ENCODE measurements at places on chromosomes 7 and 10.
A peak's percentile ranks its signal among the peaks of the same experiment; 100 is the strongest.

DNA sequence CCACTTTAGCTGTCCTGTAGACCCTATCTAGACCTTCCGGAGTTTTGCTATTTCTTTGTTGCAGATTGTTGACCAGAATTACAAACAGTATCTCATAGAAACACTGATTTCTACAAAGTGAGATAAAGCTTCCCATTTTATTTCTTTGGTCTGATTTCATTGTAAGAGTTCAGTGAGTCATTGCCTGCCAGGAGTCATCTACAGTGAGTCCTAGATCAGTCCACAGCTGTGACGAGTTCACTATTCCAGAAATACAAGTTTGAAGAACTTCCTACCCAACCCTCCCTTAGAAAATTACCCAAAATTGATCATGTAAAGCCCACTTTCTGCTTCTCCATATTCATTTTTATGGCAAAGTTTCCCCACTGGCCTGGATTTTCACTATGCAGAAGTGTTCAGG lies 905.5 kb downstream of the CNTNAP2 start:
- no peak for DNase-seq

GRCh38 chr10:116526219-116526618 lies 19.5 kb upstream of the PNLIP start:
- no peak for DNase-seq

- DNase-seq = no peak
Observed at GRCh38 chr10:18211862-18212261, 71.6 kb downstream of the CACNB2 start.

GRCh38 chr10:77849039-77849664 lies 77.4 kb downstream of the DLG5 start:
- no peak for DNase-seq

GRCh38 chr7:29345590-29345989 lies 151.0 kb downstream of the CHN2 start:
- DNase-seq = no peak

- DNase-seq = no peak
Observed at GRCh38 chr10:5095687-5096086, 1.5 kb downstream of the AKR1C3 start.

- DNase-seq = no peak
Observed at GRCh38 chr10:10020945-10021344, 996.7 kb upstream of the CELF2 start.

DNA sequence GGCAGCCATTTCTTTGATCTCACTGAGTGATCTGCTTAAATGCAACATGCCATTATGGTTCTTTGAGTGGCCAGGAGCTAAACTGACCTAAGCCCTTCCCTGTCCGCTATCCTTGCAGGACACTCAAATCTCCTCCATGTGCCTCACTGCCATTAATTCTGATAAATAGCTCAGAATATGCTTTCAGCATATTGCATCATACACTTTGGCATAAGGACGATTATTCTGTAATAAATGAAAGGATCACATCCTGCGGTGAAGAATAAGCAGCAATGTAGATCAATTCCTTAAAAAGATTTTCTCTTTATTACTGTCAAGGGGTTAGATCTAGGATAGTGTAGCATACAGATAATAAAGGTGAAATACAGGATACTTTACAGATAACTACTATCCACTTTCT lies 231.8 kb upstream of the CTBP2 start:
- DNase-seq = no peak

GRCh38 chr7:50262916-50263690 lies 41.4 kb upstream of the IKZF1 start:
- DNase-seq = no peak

- DNase-seq = no peak
Observed at GRCh38 chr7:101913851-101914250, 96.4 kb downstream of the CUX1 start.

- no peak for DNase-seq
Observed at GRCh38 chr10:93452143-93452542, 30.0 kb downstream of the MYOF start.

GRCh38 chr7:136953386-136953785 lies 84.9 kb downstream of the CHRM2 start:
- DNase-seq = no peak

- DNase-seq = no peak
Observed at GRCh38 chr10:74922921-74923320, 96.5 kb downstream of the KAT6B start.

DNA sequence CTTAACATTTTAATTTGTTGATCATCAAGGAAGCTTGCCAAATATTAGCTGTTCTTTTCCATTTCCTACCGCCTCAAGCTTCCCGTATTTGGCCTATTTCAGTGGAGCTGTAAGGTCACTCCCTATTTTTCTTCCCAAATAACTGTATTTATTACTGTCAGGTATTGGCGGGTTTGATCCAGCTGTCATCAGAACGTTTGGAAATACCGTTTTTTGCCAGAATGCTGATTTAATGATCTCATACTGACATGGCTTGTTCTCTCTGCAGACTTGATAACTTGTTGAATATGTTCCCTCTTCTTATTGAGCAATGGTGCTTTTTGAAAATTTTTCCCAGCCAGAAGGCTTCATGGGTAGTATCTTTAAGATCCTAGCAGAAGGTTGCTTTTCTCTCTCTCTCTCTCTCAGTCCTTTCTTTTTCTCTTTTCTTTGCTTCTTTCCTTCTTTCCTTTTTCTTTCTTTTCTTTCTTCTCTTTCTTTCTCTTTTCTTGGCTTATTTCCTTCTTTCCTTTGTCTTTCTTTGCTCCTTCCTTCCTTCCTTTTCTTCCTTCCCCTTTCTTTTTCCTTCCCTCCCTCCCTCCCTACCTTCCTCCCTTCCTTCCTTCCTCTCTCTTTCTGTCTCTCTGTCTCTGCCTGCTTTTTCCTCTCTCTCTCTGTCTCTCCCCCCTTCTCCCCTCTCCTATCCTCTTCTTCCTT lies 42.1 kb downstream of the CUX1 start:
- no peak for DNase-seq

GRCh38 chr10:33975481-33975880 lies 641.0 kb upstream of the NRP1 start:
- DNase-seq = no peak

DNA sequence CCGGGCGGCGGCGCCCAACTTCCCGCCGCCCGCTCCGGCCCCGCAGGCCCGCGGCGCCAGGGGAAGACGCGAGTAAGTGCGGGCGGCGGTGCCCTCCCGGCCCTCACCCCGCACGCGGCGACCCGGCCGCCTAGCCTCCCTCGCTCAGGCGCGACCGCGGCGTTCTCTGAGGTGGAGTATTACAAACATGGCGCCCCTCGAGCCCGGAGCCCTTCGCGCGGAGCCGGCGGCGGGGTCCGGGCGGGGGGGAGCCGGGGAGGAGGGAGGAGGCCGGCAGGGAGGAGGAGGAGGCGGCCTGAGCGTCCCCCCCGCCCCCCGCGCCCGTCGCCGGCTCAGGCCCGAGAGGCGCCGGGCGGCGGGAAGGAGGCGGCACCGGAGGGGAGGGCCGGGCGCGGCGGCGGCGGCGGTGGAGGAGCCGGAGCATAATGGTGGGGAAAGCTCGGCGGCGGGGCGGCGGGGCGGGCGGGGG lies at the start of gene ZMYND11:
Gene ZMYND11, plus strand, starts transcription at position 324 of the 469 bp plus-strand sequence. CDS start 44,558 bp downstream, outside the sequence.
- DNase-seq = peak; percentile 44

DNA sequence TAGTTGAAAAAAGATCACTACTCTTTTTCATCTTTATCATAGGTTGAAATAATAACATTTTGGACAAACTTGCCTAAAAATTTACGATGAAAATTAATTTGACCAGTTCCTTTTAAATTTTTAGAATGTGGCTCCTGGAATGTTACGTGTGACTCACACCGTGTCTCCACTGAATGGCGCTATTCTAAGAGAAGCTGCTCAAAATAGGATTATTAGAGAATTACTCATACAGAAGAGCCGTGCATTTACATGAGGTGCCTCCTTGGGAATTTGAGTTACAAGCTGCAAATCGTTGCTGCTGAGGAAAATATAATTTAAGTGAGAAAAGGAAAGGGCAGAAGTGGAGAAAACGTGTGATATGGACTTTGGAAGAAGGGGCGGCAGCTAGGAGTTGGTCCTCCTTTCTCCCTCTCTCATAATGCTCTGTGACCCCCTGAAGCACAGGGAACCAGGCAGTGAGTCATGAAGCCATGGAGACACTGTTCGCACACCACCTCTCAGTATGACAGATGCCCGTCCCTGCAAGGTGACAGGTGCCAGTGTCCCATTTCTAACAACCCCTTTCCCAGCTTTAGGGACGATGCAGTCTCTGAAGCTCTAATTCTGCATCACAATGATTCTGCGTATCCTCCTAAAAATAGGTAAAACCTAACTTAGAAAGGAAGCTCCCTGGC lies 323.2 kb upstream of the COBL start:
- no peak for DNase-seq

Data from HuH-7.5 (cell line).